Fibroblast of skin of left quadriceps (primary cell): ENCODE measurements at places on chromosomes 6 and 20.

- DNase-seq, result no peak
Observed at GRCh38 chr6:9057937-9058336, 622.6 kb upstream of the SLC35B3 start.

DNA sequence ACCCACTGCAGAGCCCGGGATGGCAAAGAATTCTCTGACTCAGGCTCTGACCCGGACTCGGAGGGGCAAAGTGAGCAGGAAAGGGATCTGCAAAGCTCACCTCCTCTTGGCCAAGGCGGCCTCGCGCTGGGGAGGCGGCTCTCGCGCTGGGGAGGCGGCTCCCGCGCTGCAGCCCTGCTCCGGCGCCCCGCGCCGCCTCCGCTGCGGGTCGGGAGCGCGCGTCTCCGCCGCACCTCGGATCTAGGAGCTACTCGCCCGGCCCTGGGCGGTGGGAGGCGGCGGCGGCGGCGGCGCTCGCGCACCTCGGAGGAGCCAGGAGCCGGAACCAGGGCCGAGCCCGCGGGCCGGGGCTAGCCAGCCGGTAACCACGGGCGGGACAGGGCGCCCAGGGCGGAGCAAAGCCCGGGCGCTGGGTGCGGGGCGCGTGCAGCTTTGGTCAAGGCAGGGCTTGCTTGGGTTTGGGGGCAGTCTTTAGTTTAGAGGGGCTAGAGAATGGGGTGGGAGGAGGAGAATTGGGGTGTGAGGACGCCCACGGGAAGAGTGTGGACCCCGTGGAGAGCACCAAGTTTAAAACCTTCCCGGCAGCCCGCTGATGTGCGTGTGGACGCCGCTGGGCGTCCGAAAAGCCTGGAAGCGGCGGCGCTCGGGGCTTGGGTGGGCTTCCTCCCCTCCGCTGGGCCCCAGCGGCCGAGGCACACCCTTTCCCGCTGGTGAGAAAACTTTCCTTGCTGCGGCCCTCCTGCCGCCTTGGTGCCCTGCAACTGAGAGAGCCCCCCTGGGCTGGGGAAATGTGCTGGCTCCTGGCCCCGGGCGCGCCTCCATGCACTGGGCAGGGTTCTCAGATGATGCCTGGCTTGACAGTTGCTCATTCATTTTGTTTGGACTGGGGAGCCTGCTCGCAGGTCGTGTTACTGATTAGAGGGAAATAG is at the start of gene MRAP2:
Gene MRAP2 (plus strand): TSS at position 250 of the 929 bp plus-strand sequence. CDS start 21,547 bp downstream, outside the sequence.
- no peak for DNase-seq

- DNase-seq, result no peak
Observed at GRCh38 chr20:61966492-61967244, 99.0 kb downstream of the TAF4 start.

GRCh38 chr6:16388488-16388887 is 150.1 kb downstream of the GMPR start:
- no peak for DNase-seq

- no peak for DNase-seq
Observed at GRCh38 chr6:157554747-157555146, 173.8 kb downstream of the ZDHHC14 start.

DNA sequence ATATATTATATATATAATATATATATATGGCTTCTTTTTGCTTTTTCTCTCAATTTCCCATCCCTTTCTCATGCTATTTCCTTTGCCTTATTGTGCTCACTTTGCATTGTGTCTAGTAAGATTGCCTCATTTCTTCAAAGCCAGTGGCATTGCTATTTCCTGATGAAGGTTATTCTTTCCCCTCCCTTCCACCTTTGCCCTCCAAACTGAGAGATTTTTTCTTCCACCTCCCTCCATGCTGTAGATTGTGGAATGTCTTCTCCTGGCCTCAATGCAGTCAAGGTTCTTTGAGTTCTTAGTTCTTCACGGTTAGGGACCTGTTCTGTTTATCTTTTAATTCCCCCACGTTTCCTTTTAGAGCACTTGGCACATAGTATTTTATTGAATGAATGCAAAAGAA is 17.2 kb downstream of the SH3BGRL2 start:
- no peak for DNase-seq

DNA sequence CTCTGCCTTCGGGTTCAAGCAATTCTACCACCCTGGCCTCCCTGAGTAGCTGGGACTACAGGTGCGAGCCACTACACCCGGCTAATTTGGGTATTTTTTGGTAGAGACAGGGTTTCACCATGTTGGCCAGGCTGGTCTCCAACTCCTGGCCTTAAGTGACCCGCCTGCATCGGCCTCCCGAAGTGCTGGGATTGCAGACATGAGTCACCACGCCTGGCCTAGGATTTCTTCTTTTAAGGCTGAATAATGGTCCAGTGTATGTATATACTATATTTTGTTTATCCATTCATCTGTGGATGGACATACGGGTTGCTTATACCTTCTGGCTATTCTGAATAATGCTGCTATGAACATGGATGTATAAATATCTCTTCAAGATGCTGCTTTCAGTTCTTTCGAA is 17.1 kb downstream of the RIOK1 start:
- DNase-seq, result no peak

GRCh38 chr6:2244261-2245102 is 923 bp downstream of the GMDS start:
- no peak for DNase-seq
